ENCODE measurements at places on chromosomes 1 and 21. TPM values are rescaled to one million over a fixed set of nuclear protein-coding genes. Genes with fewer than 3 reads are reported as not detected.
A peak's percentile ranks its signal among the peaks of the same experiment; 100 is the strongest.

The ESPN gene
- 0.47 TPM for total RNA-seq

The SPATA46 gene
- not detected for total RNA-seq

GRCh38 chr1:171738911-171739310 lies 3.0 kb downstream of the VAMP4 start:
- H3K27ac ChIP-seq, result no peak overlapping the region
- H3K27me3 ChIP-seq, result no peaks in the 10 kb centered on the region
- no peak overlapping the region for H3K4me3 ChIP-seq
- no peak for DNase-seq
- peaks cover 30% of the 10 kb centered on the region for H3K36me3 ChIP-seq

DNA sequence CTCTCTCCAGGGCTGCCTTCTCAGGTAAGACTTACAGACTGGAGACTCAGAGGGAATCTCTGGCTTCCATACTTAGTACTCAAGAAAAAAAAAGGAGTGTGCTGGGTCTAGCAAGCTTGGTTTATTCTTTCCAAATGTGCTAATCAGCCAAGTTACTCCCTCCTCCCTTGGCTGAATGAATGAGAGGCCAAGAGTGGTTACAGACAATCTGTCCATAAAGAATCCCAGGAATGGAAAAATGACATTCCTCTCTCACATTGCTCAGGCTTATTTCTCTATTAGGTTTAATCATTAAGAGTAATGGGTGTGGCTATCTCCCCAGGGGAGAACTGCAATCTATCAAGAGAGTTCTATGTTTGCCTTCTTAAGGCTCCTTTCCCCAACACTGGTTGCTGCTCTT lies 547.3 kb upstream of the PLXNA2 start:
- H3K27me3 ChIP-seq, result no peaks in the 10 kb centered on the region
- H3K4me3 ChIP-seq, result no peak overlapping the region
- no peaks in the 10 kb centered on the region for H3K4me1 ChIP-seq
- H3K27ac ChIP-seq, result no peak overlapping the region

DNA sequence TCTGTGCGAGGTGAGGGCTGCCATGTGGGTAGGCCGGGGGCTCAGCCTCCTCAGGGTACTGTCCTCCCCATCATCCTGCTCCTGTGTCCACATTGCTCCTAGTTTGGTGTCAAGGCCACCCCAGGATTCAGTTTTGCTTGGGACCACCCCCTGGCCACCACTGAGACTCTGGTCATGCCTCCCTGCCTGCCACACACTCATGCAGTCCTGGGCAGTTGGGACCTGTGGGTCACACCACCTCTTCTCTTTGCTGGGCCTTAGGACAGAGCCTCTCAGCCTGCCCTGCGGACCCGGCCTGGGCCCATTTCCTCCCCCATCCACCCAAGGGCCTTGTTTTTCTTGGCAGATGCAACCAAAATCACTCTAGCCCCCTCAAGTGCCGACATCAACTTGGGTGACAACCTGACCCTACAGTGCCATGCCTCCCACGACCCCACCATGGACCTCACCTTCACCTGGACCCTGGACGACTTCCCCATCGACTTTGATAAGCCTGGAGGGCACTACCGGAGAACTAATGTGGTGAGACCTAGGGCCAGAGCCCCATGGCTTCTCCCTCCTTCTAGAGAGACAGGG lies 19.4 kb downstream of the TMEM81 start:
- H3K27me3 ChIP-seq, result no peaks in the 10 kb centered on the region
- DNase-seq, result no peak
- no peak overlapping the region for H3K27ac ChIP-seq
- no peaks in the 10 kb centered on the region for H3K4me1 ChIP-seq

DNA sequence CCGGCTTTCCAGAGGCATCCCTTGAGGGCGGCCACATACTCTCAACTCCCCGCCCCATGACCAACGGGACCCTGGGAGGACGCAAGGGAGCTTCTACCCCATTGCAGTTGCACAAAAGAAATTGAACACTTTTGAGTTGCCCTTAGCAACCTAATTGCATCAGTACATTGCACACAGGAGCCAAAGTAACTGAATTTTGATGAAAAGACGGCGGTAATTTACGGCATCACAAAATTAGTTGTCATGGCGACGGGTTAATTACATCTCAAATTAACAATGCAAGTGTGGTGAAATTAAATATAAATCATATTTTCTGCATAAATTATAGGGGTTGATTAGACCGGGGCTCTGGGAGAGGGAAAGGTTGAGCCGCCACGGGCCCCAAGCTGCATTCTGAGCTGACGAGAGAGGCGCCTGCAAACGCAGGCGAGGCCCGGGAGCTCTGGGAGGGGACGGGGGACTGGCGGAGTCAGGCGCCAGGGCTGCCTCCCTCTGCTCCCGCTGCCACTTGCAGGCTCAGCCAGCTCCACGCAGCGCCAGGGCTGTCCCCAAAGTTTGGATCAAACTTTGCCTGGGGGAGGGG lies 61.4 kb downstream of the CASZ1 start:
- no peaks in the 10 kb centered on the region for H3K4me1 ChIP-seq
- no peaks in the 10 kb centered on the region for H3K27me3 ChIP-seq
- peak overlapping the region; percentile 89 for H3K27ac ChIP-seq
- H3K4me3 ChIP-seq, result no peak overlapping the region

GRCh38 chr1:226946285-226946684 lies 6.2 kb downstream of the COQ8A start:
- H3K4me3 ChIP-seq, result no peak overlapping the region
- no peaks in the 10 kb centered on the region for H3K27me3 ChIP-seq
- no peaks in the 10 kb centered on the region for H3K36me3 ChIP-seq
- peak; percentile 55 for DNase-seq

Measured in right atrium auricular region (tissue), 2 donors.